ENCODE measurements at places on chromosomes 4 and X. TPM values are rescaled to one million over a fixed set of nuclear protein-coding genes. Genes with fewer than 3 reads are reported as not detected.

DNA sequence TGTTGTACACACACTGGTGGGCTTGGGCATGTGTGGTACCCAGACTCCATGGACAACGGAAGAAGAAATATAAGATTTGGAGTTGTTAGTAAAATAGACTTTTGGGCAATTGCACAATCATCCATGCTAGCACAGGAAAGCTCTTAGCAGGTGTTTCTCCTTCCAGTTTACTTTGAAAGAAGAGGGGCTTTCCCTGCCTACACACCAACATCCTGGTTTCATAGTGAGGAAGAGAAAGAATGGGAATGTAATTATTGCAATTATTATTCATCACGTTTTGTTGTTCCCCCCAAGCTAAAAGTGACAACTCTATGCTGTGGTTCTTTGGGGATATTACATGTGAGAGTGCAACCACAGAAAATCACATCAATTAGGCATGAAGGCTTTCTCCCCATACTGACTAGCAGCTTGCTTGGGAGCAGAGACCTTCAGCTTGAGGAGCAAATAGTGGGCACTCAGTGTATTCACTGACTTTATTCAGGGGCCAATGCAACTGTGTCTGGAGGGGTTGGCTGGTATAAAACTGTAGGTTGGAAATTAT lies 57.2 kb upstream of the PUDP start:
- H3K27ac ChIP-seq: no peak overlapping the region
- no peaks in the 10 kb centered on the region for H3K36me3 ChIP-seq
- H3K4me1 ChIP-seq: peaks cover 7% of the 10 kb centered on the region
- no peak overlapping the region for H3K4me3 ChIP-seq
- no peak for DNase-seq

DNA sequence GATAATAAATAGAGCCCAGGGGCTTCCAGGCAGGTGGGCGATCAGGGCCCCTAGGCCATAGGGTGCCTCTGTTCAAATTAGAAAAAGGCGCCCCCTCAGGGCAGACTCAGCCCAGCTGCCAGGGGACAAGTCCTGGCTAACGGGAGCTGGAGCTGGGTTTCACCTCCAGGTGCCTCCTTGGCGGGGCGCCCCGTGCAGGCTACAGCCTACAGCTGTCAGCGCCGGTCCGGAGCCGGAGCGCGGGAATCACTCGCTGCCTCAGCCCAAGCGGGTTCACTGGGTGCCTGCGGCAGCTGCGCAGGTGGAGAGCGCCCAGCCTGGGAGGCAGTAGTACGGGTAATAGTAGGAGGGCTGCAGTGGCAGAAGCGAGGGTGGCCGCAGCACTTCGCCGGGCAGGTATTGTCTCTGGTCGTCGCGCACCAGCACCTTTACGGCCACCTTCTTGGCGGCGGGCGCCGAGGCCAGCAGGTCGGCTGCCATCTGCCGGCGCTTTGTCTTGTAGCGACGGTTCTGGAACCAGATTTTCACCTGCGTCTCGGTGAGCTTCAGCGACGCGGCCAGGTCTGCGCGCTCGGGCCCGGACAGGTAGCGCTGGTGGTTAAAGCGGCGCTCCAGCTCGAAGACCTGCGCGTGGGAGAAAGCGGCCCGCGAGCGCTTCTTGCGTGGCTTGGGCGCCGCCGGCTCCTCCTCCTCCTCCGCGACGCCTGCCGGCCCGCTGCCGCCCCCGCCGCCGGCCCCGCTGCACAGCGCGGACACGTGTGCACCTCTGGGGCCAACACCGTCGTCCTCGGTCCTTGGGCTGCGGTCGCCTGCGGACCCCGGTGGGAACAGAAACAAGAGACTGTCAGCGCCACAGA lies 2.4 kb downstream of the NKX3-2 start:
- no peak overlapping the region for H3K4me3 ChIP-seq
- peaks cover 45% of the 10 kb centered on the region for H3K27me3 ChIP-seq
- no peaks in the 10 kb centered on the region for H3K36me3 ChIP-seq
- H3K4me1 ChIP-seq: peaks cover 5% of the 10 kb centered on the region
- no peak overlapping the region for H3K27ac ChIP-seq
- no peak for DNase-seq

DNA sequence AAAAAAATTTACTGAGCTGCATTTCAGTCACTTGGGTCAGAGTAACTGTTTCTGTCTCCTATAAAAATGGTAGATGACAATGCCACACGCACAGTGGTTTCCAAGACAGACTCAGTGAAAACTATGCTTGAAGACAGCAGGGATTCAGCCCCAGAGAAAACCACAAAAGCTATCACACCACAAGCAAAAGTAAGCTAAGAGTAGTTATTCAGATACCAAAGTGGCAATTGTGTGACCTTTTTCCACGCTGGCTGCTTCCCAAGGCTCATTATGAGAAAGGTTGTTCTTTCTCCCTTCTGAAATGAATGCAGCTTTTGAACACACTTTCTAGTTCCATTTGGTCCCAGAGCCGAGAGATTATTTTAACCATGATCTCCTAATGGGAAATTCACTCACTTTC lies 46.4 kb upstream of the GPM6B start:
- H3K4me3 ChIP-seq: no peak overlapping the region
- no peaks in the 10 kb centered on the region for H3K4me1 ChIP-seq
- peaks cover 10% of the 10 kb centered on the region for H3K27me3 ChIP-seq
- no peaks in the 10 kb centered on the region for H3K36me3 ChIP-seq

The PARM1 gene
- total RNA-seq: 4.5 TPM

GRCh38 chr4:78361621-78362120 lies 189.9 kb upstream of the ANXA3 start:
- no peak overlapping the region for H3K27ac ChIP-seq
- H3K36me3 ChIP-seq: no peaks in the 10 kb centered on the region
- no peaks in the 10 kb centered on the region for H3K4me1 ChIP-seq
- no peak overlapping the region for H3K4me3 ChIP-seq
- no peaks in the 10 kb centered on the region for H3K27me3 ChIP-seq

GRCh38 chr4:150457802-150458201 lies 124.1 kb upstream of the MAB21L2 start:
- H3K36me3 ChIP-seq: no peaks in the 10 kb centered on the region
- peak; percentile 9 for DNase-seq
- H3K4me1 ChIP-seq: peaks cover 10% of the 10 kb centered on the region
- H3K27me3 ChIP-seq: no peaks in the 10 kb centered on the region
- no peak overlapping the region for H3K27ac ChIP-seq
- H3K4me3 ChIP-seq: no peak overlapping the region

- H3K4me3 ChIP-seq: no peak overlapping the region
- no peak for DNase-seq
- no peaks in the 10 kb centered on the region for H3K36me3 ChIP-seq
- no peak overlapping the region for H3K27ac ChIP-seq
- H3K27me3 ChIP-seq: no peaks in the 10 kb centered on the region
Measured at GRCh38 chrX:44265559-44265958, 77.9 kb downstream of the EFHC2 start.

Data from PC-3 (cell line).